Activated naive CD4-positive, alpha-beta T cell (primary cell): ENCODE measurements at places on chromosomes 2 and 18.

DNA sequence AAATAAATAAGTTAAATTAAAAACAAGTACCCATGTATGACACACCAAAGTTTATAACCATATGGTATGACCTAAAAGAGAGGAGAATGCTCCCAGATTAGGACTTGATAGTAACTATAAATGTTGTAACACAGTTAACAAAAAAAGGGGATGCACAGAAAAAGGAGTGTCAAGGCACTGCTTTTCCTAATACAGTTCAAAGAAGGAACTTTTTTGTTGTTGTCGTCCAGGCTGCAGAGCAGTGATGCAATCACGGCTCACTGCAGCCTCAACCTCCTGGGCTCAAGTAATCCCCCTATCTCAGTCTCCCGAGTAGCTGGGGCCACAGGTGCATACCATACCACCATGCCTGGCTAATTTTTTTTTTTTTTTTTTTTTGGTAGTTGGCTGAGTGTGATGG lies 2.7 kb downstream of the NARS1 start:
- DNase-seq, result no peak

GRCh38 chr2:42095923-42096408 lies 48.1 kb downstream of the PKDCC start:
- peak; percentile 22 for DNase-seq

GRCh38 chr2:112623913-112624777 lies 21.6 kb upstream of the SLC20A1 start:
- DNase-seq, result peak; percentile 13

GRCh38 chr2:113762377-113763118 lies 6.1 kb upstream of the SLC35F5 start:
- no peak for DNase-seq

DNA sequence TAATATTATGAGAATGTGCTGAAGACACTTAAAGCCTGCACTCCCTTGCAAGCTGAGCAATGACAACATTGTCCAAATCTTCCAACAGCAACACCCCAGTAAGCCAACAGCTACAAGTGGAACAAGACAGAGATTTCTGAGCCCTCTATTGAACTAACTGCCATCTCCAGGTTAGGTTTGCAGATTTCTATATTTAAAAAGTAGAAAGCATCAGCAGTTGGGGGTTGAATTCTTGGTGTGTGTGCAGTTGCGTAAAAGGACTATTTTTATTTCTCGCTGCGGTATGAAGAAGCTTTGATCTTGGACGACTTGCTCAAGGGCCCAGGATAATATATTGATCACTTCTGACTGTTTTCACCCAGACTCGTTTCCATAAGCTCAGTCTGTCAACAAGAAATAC lies 106.2 kb upstream of the ZFP36L2 start:
- no peak for DNase-seq

DNA sequence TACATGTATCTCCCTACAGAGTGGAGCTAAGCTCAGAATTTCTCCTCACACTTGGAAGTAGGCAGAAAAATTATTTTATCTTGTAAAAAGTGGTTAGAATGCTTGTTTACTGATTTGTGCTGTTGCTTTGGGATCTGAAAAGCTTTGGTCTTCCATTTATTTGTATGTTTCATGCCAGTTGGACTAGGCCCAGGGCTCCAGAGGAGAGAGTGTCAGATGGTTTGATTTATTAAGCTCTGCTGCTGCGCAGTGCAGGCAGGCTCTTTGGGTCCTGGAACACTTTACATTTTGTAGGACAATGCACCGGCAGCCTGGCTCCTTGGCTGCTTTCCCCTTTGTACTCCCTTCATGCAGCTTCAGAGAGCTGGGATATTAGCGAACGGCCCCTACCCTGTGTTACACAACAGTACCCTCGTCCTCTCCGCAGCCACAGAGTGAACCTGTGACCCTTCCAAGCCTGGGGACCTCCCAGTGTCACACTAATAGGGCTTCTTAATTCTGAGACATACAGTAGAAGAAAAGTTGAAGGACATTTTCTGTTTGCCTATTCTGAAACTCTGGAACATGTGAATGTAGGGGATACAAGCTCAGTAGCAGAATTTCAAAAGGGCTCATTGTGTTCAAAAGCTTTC lies 56.7 kb upstream of the EML6 start:
- DNase-seq, result no peak

DNA sequence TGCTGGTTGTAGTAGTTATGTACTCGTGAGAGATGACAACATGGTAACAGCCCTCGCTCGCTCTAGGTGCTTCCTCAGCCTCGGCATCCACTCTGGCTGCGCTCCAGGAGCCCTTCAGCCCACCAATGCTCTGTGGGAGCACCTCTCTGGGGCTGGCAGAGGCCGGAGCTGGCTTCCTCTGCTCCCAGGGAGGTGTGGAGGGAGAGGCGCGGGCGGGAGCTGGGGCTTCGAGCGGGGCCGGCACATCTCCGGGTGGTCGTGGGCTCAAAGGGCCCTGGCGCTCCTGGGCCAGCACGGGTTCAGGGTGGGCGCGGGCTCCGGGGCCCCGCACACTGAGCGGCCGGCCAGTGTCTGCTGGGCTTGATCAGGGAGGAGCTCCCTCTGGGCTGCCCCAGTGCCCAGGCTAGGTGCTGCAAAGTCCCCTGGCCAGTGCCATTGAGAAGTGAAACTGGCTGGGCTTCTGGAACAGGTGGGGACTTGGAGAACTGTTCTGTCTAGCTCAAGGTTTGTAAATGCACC lies 1012.1 kb downstream of the CNTNAP5 start:
- DNase-seq, result no peak

- DNase-seq, result no peak
These were observed 504.8 kb upstream of the NRP2 start for GRCh38 chr2:205177546-205177945.

DNA sequence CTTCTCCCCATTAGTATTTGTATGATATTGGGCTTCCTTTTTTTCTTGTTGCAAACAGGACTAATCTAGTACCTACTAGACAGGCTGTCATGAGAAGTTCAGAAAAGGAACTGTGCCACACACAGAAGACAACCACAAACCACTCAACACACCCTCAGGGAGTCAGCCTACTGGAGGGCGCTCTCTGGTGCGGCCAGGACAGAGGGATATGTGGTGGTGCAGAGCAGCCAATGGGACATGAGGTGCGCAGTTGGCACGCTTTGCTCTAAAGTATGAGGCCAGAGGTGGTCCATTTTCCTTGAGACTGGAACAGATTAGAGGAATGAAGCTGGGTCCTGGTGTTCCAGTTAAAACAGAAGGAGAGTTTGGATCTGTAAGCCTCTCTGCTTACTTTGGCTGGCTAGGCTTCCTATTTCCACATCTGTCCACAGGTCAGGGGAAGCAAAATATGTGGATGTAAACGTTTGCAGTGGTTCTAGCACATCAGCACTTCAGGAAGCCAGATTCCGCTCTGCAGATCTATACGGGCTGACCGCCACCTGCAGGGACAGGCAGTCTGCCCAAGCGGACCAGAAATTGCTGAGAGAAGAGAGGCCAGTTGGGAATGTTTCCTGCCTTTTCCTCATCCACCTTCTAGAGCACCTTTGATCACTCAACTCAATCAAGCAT lies 114.1 kb downstream of the GFPT1 start:
- no peak for DNase-seq

DNA sequence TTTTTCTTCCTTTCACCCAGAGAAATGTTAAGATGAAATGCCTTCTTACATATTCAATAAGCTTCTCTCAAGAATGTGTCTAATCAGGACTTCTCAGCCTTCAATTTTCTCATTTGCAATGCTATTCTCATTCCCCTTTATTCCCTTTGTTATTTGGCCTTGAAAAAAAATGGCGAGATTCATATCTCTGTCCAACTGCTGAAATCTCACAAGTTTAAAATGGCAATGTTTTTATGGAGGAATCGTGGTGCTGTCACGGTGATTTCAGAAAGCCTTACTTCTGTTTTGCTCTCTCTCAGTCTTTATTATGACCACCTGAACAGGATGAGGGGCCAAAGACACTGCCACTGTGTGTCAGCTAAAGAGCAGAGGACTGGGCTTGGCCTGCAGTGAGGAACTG lies 928.5 kb downstream of the DCC start:
- DNase-seq, result no peak

- no peak for DNase-seq
These were observed 253.1 kb upstream of the PXDN start for GRCh38 chr2:1997409-1997808.

GRCh38 chr2:240213476-240214421 lies 73.3 kb upstream of the OTOS start:
- no peak for DNase-seq

DNA sequence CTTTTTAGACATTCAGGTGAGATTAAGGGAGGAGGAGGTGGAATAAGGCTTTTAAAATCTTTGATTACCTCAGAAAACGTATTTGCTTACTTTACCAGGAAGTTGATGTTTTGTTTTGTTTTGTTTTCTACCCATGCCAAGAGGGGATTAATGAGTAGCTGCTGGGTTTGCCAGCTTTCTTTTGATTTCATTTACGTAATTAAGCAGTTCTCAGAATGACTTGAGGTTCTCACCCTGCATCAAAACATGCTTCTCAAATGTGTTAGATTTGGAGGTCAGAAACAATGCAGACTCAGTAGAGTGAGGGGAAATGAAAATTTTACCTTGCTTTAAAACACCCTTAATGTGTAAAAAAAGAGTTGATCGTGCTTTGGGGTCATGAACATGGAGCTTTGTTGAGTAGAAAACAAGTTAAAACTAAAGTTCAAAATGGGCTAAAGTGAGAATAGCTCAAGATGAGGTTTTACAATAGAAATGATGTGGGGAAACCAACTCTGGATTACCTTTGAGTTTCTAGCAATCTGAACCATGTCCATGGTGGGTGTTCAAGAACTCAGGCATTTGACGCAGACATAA lies 217.1 kb upstream of the EPAS1 start:
- DNase-seq, result no peak

- no peak for DNase-seq
These were observed 89.9 kb upstream of the DNMT3A start for GRCh38 chr2:25431604-25432003.

DNA sequence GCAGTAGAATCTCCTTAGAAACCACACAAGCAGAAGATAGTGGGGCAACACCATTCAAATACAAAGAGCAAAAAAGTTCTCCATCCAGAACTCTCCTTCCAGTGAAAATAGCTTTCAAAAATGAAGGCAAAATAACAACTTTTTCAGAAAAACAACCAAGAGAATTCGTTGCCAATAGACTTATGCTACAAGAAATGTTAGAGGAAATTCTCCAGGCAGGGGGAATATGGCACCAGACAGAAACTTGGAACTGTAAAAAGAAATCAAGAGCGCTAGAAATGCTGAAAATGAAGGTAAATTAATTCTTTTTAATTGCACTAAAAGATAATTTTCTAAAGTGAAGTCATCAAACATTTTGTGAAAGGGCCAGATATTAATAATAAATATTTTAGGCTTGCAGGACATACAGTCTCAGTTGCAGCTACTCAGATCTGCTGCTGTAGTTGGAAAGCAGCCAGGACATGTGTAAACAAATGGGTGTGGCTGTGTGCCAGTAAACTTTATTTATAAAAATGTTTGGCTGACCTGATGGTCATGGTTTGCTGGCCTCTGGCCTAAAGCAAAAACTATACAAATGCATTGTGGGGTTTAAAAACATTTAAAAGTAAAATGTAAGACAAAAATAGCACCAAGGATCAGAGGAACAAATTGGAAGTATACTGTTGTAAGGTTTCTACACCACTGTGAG lies 73.7 kb upstream of the TGFA start:
- no peak for DNase-seq

DNA sequence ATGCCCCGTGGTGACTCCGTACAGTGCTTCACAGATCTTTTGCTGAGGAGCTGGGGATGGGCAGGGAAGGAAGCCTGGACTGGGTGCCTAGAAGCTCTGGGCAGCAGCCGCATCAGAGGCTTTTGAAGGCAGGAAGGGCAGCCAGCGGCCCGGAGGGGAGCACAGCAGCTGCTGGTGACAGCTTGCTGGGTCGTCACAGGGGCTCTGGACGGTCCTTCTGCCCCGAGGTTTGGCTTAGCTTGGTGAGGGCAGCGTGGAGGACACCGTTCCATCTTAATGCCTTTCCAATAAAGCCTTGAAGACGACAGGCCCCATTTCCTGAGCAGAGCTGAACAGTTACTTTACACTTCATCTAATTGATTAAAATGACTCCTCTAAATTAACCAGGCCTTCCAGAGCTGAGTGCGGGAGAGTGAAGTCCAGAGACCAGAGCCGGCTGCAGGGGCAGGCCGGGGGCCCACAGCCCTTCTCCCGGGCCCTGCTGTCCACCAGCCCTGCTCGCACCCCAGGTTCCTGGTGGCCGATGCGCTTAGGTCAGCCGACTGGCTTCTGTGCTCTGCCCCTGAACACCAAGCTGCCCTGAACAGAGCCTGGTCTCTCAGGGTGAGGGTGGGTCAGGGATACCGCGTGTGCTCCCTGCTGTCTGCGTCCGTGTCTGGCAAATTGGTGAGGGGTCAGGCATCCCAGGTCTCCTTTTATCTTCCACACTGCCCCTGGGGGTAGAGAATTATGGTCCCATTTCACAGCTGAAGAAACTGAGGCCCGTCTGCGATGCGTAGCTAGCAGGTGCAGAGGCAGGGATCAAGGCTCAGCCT lies 43.5 kb downstream of the RRM2 start:
- no peak for DNase-seq
